ENCODE measurements at places on chromosomes 11 and 22.

- DNase-seq: no peak
Observed at GRCh38 chr22:40043081-40043480, 48.3 kb downstream of the FAM83F start.

DNA sequence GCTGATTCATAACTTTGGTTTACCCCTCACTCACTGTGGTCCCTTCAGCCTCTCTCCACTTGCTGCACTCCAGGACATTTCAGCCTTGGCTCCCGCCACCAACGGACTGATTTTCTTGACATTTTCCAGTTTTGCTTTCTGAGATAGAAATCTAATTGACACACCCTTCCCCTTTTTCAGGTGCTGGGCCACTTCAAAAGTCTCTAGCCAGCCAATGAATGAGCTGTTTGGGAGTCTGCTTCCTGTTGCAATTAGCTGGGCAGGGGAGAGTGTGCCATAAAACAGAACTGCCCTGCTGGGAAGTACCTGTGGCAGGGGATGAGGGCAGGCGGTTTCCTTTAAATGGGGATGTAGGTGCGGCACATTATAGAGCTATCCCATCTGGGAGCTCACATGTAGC lies 21.1 kb upstream of the PLET1 start:
- no peak for DNase-seq

DNA sequence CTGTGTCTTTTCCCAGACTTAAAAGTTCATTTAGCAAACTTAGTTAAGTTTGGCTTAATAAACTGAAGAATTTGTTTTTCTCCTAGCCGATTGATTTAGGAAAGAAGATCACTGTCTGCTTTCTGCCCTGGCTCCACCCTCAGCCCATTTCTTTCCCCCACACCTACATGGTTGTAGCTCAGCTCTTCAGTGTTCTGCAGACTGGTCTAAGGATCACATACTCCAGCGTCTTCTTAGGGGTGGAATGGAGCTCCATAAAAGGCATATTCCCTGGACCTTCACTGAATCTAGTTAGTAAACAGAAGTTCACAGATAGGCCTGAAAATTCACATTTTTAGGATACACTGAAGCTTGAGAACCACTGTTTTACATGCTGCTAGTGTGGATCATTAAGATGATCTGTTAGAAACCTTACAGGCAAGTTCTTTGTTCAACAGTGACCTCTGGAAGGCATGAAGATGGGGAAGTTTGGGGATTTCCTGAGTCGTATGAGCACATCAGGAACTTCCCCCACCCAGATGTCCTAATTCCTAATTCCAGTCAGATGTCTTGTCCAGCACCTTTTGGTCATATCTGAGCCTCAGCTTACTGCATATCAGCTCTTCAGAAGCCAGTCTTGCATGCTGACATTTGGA lies 16.8 kb downstream of the PIWIL4 start:
- DNase-seq: no peak

GRCh38 chr11:94117197-94117574 lies 11.5 kb upstream of the PANX1 start:
- no peak for DNase-seq

- DNase-seq: no peak
Observed at GRCh38 chr11:108589136-108589535, 4.4 kb downstream of the EXPH5 start.

GRCh38 chr11:127205688-127206217 lies 205.2 kb upstream of the KIRREL3 start:
- no peak for DNase-seq

- DNase-seq: no peak
Observed at GRCh38 chr11:101717619-101718018, 133.8 kb upstream of the TRPC6 start.

DNA sequence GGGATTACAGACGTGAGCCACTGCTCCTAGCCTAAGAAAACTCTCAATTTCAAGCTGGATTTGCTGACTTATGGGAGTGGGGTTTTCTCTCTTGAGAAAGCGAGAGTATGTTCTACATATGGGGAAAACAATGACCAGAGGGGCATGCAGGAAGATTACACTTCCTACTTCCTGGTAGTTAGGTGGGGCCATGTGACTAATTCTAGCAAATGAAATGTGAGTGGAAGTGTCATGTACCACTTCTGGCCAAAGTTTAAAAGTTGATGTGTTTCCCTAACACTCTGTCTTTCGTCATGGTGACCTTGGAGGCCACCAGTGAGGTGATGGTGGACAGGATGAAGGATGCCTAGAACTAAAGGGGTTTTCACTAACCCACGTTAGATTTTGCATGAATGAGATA lies 50.5 kb downstream of the PARVG start:
- DNase-seq: no peak

GRCh38 chr11:68341557-68342458 lies 29.4 kb downstream of the LRP5 start:
- no peak for DNase-seq

DNA sequence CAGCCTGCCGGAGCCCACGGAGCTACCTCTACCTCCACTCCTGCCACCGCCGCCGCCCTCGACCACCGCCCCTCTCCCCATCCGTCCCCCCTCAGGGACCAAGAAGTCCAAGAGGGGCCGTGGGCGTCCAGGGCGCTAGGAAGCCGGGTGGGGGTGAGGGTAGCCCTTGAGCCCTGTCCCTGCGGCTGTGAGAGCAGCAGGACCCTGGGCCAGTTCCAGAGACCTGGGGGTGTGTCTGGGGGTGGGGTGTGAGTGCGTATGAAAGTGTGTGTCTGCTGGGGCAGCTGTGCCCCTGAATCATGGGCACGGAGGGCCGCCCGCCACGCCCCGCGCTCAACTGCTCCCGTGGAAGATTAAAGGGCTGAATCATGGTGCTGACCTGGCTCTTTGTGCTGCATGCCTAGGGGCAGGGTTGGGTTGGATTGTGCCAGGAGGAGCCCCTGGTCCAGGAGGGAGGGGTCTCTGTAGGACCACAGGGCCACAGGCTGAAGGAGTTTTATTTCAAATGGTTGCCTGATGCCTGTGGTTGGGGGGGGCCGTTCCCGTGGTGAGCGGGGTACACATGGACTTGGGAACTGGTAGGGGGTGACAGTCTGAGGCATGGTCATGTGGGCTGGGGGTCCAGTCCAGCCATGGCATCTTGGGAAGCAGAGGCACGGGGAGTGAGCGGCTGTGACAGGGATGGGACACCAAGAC lies 2.3 kb downstream of the PTPRCAP start:
- no peak for DNase-seq

DNA sequence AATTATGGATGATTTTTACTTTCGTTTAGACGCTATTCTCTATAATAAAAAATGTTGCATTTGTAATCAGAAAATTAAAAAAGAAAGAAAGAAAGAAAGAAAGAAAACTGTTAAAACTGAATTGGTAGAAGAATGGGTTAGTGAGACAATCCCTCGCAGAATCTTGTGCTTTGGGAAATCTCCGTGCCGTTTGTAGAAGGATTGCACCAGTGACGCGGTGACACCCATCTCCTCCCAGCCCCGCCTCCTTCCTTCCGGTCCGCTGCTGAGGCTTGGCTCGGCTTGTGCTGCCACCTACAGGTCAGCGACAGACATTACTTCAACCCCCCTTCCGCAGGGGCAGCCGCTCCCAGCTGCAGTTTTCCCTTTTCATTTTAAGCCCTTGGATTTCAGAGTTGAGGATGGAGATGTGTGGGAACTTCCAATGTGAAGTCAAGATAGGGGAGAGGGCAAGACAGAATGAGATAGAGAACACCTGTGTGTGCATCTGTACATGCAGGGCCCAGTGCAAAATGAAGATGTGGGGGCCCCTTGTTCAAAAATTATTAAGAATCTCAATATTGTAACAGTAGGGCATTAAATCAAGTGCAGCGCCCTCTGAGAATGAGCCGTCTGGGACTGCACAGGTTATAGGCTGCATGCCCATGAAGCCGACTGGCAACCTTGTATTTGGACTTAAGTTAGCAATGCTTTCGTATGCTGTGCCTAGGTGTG lies 41.1 kb downstream of the TST start:
- no peak for DNase-seq

DNA sequence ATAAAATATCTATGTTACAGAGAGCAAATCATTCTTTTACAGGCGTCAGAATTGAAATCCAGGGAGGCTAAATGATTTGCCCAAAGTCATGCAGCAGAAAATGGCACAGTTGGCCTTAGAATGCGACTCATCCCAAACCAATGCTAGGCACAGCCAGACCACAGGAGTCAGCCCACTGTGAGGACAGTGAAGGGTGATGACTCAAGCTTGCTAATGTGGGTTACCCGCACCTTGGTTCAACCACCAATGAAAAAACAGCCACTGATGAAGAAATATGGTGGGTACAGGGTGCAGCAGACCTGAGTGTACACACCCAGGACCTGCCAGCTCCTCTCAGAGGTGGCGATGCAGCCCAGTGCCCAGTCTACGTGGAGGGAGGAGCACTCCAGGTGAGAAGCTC lies 89.7 kb downstream of the ZC3H12C start:
- no peak for DNase-seq

DNA sequence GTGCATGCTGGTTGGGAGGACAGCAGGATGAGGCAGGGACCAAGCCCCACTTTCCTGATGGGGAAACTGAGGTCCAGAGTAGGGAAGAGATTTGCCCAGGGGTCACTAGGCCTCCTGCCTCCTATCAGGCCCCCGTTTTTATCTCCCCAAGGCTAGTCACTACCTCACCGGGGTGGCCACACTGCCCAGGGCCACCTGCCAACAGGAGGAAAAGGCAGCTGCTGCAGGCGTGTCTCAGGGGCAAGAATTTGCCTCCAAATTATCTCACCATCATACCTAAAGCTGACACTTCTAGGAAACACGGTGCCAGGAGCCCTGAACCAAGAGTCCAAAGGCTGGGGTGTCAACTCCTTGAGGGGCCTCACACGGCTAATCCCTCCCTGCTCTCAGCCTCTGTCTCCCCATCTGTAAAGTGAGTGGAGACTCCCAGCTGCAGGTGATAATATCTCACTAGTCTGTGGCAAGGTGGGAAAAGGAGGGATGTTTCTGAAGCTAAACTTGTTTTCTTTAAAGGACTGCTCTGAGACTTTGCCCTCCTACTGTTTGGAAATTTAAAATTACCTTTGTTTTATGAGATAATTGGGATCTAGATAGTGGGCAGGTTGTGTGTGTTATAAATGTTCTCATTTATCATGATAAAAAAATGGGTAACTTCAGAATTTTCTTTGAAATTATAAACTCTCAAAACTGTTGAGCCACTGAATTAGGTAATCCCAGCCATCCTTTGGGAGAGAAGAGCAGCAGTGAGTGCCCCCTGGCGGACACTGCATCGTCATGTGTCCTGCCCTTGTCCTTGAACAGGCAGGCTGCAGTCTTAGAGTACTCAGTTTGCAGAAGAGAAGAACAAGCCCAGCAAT lies 60.0 kb downstream of the MYO7A start:
- no peak for DNase-seq

GRCh38 chr11:36487619-36488018 lies 22.5 kb downstream of the TRAF6 start:
- DNase-seq: no peak

GRCh38 chr11:78313181-78313795 lies 104.3 kb downstream of the GAB2 start:
- DNase-seq: no peak

DNA sequence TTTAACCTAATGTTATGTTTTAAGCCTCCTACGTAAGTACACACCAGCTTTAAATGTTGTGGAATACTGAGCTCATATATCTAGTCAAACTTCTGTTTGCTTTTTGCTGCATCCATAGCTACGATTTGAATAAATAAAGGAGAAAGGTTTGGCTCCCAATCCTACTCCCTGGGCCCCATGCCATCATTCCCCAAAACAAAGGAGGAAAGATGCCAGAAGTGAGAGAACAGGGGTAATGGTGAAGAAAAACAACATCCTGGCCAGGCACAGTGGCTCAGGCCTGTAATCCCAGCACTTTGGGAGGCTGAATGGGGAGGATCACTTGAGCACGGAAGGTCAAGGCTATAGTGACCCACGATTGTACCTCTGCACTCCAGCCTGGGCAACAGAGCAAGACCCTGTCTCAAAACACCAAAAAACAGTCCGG lies 26.5 kb downstream of the SCGB1A1 start:
- DNase-seq: no peak

DNA sequence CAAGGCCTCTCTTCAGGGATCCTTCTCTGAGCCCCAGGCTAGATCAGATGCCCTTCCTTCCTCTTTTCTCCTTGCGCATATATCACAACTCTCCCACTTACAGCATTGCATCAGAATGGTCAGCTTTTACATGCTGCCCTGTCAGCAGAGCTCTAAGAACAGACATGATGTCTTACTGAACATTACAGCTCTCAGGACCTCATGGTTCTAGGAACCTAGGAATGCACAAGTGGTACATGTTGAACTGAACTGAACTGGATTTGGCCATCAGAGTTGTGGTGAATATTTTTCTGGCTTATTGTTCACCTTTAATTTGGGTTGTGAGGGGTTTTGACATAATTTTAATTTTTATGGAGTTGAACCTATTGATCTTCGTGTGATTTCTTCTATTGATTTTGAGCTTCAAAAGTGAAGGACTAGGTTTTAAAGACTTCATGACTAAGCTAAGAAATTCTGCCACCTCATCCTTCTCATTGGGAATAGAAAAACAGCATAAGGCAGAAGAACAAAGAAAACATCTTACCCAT lies 37.7 kb upstream of the SPON1 start:
- DNase-seq: no peak

- DNase-seq: no peak
Observed at GRCh38 chr11:62033191-62034035, 66.0 kb upstream of the FTH1 start.

GRCh38 chr11:95149651-95150364 lies 60.2 kb downstream of the ENDOD1 start:
- DNase-seq: peak; percentile 93

GRCh38 chr11:42337786-42338455 lies 878.5 kb upstream of the LRRC4C start:
- no peak for DNase-seq

All from SW 1271 (cell line).